ENCODE measurements at places on chromosomes 6 and 20.

DNA sequence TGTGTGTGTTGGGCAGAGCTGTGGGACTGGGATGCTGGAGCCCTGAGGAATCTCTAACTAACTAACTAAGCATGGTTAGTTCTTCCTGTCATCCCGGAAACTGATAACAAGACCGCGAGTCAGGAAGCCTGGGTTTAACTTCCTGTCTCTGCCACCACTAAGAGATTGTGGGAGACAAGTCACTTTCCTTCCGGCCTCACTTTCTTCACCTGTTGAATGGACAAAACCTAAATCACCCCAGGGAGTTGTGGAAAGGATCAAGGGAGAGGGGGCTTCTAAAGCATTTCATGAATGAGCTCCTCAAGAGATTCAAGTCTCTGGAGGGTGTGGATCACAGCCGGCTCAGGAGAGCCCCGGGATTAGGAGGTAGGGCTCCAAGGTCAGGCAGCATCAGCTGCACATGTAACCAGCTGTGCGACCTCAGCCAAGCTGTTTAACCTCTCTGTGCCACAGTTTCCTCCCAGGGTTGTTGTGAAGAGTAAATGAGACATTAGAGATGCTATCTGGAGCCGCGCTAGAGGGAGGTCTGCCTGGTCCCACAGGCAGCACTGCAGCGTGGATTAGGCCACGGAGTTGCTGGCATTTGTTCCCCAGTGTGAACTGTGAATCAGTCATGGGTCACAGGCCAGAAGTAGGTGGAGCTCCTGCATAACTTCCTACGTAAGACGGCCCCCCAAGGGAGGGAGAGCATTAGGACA, 105.1 kb downstream of the TOX2 start:
- peak; percentile 8 for DNase-seq

- DNase-seq: no peak
Measured at GRCh38 chr6:48839206-48839605, 623.8 kb downstream of the MMUT start.

- no peak for DNase-seq
Measured at GRCh38 chr6:166286839-166287271, 21.3 kb downstream of the PRR18 start.

- no peak for DNase-seq
Measured at GRCh38 chr6:169785566-169785965, 34.1 kb downstream of the ERMARD start.

GRCh38 chr6:96841345-96841744, 4.1 kb upstream of the GPR63 start:
- no peak for DNase-seq

Measured in epithelial cell of esophagus (primary cell).